ENCODE measurements at places on chromosomes 2 and 18. TPM values are rescaled to one million over a fixed set of nuclear protein-coding genes. Genes with fewer than 3 reads are reported as not detected.
A peak's percentile ranks its signal among the peaks of the same experiment; 100 is the strongest.

GRCh38 chr2:11482473-11483035 lies 16.6 kb upstream of the E2F6 start:
- H3K36me3 ChIP-seq, result no peaks in the 10 kb centered on the region
- no peaks in the 10 kb centered on the region for H3K27me3 ChIP-seq
- H3K4me1 ChIP-seq, result peaks cover 9% of the 10 kb centered on the region
- peak overlapping the region; percentile 69 for H3K4me3 ChIP-seq
- H3K27ac ChIP-seq, result peak overlapping the region; percentile 91

LRP2 gene
- total RNA-seq, result 9.3 TPM

DNA sequence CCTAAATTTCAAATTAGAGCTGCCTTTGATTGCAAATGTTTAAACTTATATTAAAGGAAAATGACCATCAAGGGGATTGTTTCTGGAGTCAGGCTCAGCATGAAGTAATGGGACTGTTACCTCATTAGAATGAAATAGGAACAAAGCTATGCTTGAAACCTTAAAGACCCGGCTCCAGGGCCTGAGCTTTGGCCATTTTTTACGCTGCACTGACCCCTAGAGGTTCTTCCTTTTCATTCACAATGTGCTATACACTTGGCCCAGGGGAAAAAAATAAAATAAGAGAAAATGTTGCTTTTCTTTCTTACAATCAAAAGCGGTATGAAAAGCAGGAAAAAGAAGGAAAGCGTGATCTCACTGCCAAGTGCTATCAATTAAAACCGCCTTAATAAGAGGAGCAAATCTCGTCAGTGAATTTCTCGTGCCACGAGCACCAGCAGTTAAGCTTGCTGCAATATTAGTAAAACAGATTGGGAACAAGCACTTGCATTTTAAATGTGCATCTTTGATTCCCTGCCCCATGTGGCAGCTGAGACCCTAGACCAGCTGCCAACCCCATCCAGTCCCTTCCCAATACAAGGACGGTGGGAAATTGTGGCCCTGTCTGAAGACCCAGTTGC lies 96.6 kb downstream of the MBD2 start:
- no peak overlapping the region for H3K27ac ChIP-seq
- H3K27me3 ChIP-seq, result no peaks in the 10 kb centered on the region
- H3K4me3 ChIP-seq, result no peak overlapping the region
- peak; percentile 42 for DNase-seq
- H3K4me1 ChIP-seq, result no peaks in the 10 kb centered on the region

- H3K4me1 ChIP-seq, result no peaks in the 10 kb centered on the region
- H3K27me3 ChIP-seq, result no peaks in the 10 kb centered on the region
- peak; percentile 32 for DNase-seq
- H3K4me3 ChIP-seq, result no peak overlapping the region
These were observed 180.5 kb downstream of the DIS3L2 start for GRCh38 chr2:232142049-232142448.

TRPM8 gene
- total RNA-seq, result 0.79 TPM

Data from testis (tissue), 5 donors.